ENCODE measurements at places on chromosomes 7 and 10.

DNA sequence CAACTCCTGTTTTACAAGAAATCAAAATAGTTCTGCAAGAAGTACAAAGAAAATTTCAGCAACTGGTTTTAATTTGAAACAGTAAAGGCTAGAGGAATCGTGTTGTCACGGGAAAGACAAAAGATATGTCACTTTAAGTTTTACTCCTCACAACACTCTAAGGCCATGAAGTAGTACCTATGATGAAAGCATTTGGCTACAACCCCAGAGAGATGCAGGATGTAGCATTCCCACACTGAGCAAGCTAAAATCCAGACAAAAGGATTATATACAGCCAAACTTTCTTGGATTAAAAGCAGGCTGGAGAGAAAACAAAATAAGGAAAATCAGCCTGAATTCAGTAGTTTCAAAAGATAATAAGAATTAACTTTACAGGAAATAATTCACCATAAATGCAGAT lies 245.5 kb upstream of the STEAP1 start:
- DNase-seq = no peak

DNA sequence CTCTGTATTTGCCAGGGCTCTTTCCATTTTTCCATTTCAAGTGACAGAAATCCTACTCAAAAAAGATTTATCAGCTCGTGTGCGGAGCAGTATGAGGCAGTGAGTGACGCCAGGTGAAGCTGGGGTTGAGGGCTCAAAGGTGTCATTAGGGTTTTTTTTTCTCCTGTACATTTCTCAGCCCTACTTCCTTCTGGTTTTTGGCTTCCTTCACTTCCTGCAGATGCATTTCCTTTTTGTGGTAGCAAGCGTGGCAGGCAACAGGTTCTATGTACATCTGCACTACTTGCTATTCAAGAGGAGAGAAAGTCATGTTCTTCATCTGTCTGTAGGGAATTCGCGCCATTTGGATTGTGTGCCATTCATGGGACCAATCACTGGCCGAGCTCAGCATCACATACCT lies 52.8 kb upstream of the AOAH start:
- DNase-seq = peak; percentile 43

GRCh38 chr7:83663131-83663530 lies 14.2 kb upstream of the SEMA3E start:
- DNase-seq = no peak

- DNase-seq = no peak
Measured at GRCh38 chr7:105010504-105011130, 3.4 kb upstream of the KMT2E start.

DNA sequence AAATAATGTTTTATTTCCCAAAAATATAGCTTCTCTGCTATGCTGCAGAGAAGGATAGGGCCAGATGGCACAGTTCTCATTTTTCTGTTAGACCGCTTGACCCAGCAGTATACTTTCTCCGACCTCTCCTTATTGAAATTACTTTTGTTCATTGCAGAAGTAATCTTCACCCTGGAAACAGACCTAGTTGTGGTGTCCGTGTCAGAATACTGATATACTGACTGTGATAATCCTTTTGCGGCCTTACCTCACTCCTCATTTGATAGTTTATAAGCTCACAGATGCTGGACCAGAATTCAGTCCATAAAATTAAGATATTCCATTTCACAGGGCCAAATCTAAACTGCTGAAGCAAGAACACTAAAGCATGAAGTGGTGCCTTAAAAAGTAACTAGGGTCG lies 260.6 kb upstream of the DKK1 start:
- DNase-seq = no peak

GRCh38 chr7:151706277-151707104 lies 170.4 kb downstream of the PRKAG2 start:
- DNase-seq = no peak

- DNase-seq = no peak
Measured at GRCh38 chr10:120131183-120131582, 238.7 kb downstream of the SEC23IP start.

GRCh38 chr10:43594944-43595589 lies 11.2 kb upstream of the ZNF485 start:
- DNase-seq = no peak

DNA sequence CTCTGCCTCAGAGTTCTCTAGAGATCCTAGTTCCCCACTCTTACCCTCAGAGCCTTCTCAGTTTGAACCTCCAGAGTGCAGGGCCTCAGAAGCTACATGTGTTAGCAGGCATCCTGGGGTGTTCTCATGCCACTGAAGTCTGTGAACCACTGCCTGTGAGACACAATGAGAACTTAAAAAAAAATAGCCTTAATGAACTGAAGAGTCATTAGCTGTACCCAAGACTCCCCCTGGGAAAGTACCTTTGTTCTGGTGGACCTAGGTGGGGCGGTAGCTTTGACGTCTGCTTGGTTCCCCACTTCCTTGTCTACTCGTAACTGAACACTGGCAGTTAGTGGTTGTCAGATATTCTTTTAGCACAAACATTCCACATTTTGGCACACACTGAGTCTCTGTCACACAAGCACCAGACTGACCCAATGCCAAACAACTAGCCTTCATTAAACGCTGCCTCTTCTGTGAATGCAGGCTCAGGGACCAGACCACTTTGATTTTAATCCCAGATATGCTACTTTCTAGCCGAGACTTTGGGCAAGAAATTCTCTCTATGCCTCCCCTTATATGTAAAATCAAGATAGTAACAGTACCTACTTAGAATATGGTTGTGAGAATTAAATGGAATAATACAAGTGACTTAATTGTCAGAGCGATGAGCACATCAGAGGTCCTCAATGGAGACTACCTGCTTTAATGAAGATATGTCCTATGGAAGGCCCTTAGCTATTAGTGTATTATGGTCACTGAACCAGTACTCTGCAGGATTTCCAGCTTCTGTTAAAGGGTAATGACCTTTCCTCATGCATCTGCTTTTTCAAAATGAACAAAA lies 75.3 kb upstream of the CC2D2B start:
- DNase-seq = peak; percentile 29

DNA sequence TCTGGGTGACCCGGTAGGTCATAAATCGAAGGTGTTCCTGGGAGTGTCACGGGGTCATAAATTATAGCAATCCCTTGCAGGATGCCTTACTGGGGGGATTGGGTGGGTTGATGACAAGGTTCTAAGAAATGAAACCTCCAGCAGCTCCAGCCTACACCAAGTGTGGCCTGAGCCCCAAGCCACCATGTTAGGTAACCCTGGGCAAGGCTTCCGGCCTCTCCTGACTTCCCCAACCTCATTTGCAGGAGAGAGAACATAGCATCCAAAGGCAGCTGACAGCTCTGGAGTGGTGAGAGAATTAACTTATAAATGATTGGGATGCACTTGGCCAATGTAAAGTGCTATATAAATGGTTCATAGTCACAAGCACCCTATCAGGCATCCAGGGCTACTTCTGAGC lies 52.8 kb upstream of the TMEM273 start:
- DNase-seq = no peak

DNA sequence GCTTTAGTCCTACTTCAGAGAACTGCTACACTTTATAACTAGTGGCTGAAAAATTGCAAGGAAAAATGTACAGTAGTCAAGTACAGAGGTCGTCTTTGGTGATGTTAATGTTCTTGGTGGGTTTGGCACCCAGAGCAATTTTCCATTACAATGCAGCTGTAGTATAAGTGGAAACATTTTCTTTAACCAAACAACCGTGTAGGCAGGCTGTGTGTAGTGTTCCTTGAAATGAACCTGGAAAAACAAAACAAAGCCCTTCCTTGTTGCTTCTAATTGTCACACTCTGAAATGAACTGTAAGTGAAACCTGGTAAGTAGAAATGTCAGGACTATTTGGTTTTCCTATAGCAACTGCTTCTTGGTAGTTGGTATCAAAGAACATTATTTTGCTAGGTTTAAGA lies 256.9 kb downstream of the MDFIC start:
- no peak for DNase-seq

DNA sequence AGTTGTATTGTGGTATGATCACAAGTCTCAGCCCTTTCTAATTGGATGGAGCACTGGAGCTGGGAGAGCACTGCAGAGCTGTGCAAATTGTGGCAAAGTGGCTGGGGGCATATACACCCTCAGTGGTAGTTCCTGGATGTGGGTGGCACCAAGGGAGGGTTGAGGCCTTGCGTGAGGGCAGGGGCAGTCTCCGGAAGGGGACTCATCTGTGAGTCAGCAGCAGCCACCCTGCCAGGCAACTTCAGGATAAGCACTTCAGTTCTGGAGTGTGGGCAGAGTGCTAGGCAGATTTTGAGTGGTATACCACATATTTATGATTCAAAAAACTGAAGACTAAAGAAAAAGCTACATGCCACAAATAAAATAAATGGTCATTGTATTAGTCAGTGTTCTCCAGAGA lies 210.5 kb downstream of the ETV1 start:
- DNase-seq = no peak

DNA sequence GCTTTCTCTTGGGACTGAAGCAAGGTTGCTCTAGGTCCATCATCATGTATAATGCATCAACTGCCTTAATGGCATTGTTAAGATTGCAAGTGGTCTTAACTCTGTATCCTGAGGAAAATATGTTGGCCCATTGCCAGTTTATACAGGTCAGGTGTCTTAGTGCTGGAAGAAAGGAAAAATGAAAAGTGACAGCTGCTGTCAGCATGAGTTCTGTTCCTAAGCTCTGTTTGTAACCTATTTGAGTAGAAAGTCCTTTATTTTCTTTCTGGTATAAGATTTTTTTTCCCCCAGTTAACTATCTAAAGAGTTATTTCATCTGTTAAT lies 127.2 kb downstream of the SRI start:
- no peak for DNase-seq

DNA sequence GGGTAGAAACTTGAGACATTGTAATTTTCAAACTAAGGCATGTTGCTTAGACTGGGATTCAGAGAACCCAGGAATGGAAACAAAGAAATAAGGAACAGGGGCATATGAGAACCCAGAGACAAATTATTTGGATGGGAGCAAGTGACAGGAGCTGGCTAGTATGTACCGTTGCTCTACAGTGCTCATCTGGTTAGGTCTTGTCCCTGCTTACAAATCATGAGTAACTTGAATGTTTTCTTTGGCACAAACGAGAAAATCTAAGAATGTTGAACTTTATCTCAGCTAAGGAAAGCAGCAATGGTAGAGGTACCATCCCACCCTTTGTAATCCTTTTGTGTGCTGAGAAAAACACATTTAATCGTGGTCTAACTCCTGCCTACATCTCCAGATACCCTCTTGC lies 116.0 kb upstream of the IMMP2L start:
- no peak for DNase-seq

- no peak for DNase-seq
Measured at GRCh38 chr7:149179241-149179640, 16.1 kb upstream of the ZNF282 start.

- no peak for DNase-seq
Measured at GRCh38 chr7:41002741-41003610, 699.9 kb downstream of the INHBA start.

DNA sequence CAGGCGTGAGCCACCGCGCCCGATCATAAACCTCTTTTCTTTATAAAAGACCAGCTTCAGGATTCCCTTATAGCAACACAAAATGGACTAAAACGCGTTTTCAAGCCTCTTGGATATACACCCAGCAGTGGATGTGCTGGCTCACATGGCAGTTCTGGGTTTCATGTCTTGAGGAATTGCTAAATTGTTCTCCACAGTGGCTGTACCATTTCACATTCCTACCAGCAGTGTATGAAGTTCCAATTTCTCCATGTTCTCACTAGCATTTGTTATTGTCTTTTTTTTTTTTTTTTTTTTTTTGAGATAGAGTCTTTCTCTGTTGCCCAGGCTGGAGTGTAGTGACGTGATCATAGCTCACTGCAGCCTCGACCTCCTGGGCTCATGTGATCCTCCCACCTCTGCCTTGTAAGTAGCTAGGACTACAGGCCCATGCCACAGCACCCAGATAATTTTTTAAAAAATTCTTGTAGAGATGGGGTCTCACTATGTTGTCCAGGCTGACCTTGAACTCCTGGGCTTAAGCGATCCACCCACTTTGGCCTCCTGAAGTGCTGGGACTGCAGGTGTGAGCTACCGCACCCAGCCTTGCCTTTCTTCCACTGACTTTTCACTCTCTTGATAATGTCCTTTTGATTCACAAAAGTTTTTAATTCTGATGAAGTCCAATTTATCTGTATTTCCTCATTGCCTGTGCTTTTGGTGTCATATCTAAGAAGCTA lies 17.4 kb downstream of the TECPR1 start:
- no peak for DNase-seq

DNA sequence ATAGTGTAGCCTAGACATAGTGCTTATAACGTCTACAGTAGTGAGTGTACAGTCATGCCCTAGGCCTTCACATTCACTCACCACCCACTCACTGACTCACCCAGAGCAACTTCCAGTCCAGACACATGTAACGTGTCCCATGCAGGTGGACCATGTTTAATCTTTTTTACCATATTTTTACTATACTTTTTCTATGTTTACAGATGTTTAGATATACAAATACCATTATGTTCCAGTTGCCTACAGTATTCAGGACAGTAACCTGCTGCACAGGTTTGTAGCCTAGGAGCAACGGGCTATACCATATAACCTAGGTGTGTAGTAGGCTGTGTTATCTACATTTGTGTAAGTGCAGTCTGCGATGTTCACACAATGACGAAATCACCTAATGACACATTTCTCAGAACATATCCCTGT lies 11.0 kb downstream of the MPP7 start:
- DNase-seq = no peak

DNA sequence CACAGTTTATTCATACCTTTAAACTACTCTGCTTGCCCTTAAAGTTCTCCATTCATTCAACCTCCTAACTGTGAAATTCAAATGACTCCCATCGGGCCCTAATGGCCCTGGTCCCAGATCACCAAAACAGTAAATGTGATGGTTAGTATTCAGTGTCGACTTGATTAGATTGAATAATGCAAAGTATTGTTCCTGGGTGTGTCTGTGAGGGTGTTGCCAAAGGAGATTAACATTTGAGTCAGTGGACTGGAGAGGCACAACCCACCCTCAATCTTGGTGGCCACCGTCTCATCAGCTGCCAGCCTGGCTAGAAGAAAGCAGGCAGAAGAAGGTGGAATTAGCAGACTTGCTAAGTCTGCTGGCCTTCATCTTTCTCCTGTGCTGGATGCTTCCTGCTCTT lies 80.1 kb upstream of the PLXNA4 start:
- no peak for DNase-seq

GRCh38 chr7:66033471-66034385 lies 41.9 kb upstream of the ASL start:
- DNase-seq = no peak

DNA sequence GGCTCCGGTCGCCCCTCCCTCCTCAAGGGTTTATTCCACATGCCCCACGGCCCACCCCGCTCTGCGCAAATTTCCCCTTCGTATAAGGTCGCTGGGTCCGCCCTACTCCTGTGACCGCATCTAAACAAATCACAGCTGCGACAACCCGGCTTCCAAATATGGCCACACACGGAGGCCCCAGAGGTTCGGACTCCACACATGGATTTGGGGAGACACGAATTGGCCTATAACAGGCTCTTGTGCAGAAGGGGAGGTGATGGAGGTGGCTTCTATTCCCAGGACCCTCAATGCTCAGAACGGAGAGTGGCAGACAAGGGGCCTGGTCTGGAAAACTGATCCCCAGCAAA lies 90.1 kb downstream of the FOXL3 start:
- no peak for DNase-seq
